ENCODE measurements at places on chromosomes 16 and 17.

GRCh38 chr17:30858556-30859250 lies 26.9 kb downstream of the ATAD5 start:
- no peak for DNase-seq

DNA sequence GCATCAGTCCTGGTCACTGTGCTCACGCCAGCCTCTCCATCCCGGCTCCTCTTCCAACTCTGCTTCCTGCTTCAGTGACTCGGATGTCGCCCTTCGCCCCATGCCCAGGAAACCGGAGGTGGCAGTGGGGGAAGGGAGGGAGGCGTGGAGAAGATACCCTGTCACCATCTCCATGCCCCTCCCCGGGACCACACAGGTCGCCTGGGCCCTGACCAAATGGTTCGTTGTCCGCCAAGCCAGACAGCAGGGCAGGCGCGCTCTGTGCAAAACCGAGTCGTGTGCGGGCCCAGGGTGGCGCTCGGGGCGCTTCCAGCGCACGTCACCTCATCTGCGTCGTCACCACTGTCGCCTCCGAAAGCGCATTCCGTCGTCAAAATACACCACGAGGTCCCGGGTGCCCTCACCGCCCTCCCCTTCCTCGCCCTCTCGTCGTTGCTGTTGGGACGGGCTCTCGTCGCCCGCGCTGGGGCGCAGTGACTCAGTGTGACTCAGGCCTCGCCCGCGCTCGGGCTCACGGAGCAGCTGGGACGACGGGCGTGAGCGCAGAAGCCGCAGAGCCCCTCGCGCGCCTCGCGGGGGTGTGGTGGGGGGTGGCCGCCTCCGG lies 39.2 kb downstream of the ZNF778 start:
- no peak for DNase-seq

- no peak for DNase-seq
Observed at GRCh38 chr17:16425202-16425601, 9.8 kb downstream of the TRPV2 start.

DNA sequence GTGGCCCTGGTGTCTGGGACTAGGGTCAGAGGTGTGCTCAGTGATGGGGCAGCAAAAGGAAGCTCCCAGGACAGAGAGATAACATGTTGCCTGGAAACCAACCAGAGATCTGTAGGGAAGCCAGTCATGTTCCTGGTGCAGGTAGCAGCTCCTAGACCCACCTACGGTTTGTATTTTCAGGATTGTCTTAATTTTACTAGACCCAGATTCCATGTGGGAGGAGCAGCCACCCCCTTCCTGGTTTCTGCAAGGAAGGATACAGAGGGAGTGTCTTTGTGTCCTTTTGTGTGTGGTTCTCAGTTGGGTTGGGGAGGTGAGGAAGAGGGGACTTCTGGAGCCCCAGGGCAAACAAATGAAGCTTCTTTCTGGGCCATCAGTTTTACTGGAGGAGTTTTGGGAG lies 53.9 kb downstream of the MGAT5B start:
- no peak for DNase-seq

- DNase-seq: no peak
Observed at GRCh38 chr17:73588891-73589290, 55.4 kb downstream of the SDK2 start.

GRCh38 chr16:49112754-49113153 lies 168.9 kb downstream of the CBLN1 start:
- no peak for DNase-seq

GRCh38 chr17:66720027-66720426 lies 114.9 kb upstream of the CACNG5 start:
- DNase-seq: no peak

DNA sequence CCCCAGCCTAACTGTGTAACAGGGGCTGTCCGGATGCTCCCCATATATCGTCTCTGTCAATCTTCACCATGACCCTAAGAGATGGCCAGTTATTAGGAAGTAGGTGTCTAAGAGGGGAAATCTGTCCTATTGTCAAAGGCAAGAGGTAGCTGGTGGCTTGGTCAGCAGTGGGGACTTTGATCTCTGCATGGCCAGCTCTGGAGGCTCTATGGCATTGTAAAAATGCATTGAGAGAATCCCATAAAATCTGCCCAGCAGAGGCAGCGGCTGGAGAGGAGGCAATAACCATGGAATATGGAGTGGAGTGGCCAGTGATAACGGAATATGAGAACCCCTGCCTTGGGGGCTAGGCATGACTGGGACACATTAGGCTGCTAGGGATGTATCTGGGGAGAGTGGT lies 88.8 kb downstream of the MRM1 start:
- no peak for DNase-seq

GRCh38 chr17:75876190-75876937 lies 2.0 kb downstream of the TRIM47 start:
- no peak for DNase-seq

DNA sequence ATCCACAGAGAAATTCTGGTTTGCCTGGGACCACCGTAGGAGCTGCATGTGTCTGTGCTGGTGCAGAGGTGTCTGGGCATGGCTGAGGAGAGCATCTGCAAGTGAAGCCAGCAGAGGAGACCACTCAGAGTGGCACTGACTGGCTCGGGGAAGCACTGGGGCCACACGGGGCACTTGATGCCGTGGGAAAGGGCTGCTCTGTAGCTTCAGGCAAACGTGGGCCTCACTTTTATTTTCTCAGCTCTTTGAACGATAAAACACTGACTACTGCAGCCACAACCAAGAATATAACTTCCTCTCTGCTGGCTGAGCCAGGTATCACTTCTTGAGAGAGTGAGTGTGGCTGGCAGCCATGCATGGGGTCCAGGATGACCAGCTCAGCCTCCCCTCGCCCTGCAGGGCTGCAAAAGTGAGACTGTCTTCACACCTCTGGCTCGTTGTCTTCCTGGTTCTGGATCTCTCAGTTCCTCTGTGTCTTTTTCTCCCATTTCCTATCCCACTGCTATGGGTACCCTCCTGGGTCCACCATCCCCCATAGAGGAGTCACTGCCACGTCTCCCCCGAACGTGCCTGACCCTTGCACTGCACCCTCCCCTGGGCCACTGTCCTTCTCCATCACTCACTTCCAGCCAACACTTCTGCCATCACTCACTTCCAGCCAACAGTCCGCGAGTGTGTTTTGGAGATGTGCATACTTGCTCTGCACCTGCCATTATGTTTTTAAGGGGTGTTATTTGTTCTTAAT lies 201.4 kb upstream of the CHMP6 start:
- DNase-seq: no peak

DNA sequence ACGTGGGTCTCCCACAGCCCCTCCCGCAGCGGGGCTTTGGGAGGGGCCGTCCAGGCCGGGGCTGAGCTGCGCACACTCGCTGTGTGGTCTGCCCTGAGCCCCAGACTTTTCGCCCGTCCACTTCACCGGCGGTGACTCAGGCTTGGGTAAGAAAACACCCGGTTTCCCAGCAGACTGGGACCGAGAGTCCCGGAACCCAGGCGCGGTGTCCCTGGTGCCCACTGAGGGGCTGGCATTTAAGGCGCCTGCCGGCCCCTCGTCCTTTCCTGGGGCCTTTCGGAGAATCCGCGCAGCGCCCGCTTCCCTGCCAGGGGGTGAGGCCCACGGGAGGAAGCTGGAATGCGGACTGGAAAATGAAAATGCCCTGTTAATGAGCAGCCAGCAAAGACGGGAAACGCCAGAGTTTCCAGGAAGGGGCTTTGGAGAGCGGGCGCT lies 100.3 kb downstream of the C16orf95 start:
- no peak for DNase-seq

DNA sequence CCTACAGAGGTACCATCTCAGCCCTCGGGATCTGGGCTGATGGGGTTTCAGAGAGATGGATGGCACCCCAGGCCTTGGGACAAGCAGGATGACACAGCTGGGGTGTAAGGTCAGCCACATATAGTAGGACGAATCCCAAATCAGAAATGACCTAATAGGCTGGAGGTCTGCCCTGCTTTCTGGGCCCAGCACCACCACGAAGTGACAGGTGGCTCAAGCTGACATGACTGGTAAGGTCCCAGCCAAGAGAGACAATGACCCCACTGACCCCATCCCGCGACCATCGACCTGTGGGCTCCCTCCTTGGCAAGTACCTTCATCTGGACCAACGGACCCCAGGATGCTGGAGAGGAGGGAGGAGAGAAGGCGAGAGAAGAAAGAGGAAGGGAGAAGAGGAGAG lies 15.6 kb downstream of the CAMKK1 start:
- DNase-seq: no peak

- DNase-seq: no peak
Observed at GRCh38 chr16:88464447-88465318, 11.6 kb downstream of the ZFPM1 start.

DNA sequence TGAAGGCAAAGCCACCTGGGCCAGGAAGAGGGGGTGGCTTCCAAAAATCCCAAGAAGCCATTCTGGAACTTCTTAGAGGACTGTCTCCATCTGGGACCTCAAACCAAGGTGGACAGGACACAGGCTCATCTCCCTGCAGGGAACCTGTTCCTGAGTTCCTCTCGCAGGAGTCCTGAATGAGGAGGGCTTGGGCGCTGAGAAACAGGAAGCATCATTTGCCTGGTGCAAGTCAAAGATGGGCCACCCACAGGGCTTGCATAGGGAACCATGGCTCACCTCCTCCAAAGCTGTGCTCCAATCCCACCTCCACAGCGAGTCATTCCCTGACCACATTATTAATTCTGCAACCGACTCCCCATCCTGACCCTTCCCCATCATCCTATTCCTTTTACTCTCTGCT lies 55.0 kb upstream of the RPL38 start:
- DNase-seq: no peak

DNA sequence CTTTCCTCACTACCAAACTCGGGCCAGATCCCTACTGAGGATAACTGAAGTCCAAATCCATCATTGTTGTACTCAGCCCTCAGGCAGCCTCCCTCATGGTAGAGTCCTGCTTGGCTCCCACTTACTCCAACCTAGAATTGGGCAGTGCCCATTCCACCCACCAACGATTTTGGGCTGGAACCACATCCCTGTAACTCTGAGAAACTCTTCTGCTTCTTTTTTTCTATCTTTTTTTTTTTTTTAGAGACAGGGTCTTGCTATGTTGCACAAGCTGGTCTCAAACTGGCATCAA lies 1.2 kb downstream of the PRR14 start:
- DNase-seq: no peak

DNA sequence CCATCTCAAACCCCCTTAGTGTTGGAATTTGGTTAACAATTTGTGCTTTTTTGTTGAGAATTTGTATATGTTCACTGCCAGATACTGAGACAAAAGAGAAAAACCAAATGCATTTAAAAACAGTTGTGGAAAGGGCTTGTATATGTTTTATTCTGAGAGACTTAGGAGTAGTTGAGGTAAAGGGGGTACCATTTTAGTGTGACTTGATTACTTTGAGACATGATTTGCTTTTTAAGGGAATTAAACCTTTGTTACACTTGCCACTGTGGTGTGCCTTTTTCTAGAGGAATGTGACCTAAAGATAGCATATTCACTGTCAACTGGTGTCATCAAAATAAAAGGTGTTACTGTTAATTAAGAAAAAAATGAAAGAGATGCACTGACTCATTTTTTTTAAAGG lies 4.5 kb downstream of the IGF2BP1 start:
- no peak for DNase-seq

- no peak for DNase-seq
Observed at GRCh38 chr16:2231016-2231931, 5.0 kb upstream of the DNASE1L2 start.

DNA sequence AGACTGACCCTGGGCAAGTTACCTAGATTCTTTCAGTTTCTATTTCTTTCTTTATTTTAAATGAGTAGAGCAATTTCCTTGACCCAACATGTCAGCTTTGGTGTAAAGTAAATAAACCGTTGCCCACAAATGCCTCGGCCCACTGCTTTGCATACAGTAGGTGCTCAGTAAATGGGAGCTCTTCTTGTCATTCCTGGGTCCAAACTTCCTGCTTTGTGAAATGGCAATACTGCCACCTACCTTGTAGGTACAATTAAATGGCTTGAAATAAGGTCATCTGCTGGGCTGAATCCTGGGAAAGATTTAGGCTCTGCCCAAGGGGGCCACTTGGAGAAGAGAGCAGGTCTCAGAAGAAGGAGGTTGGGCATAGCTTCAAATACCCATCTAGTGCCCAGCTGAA lies 253.0 kb downstream of the HS3ST3B1 start:
- DNase-seq: no peak

GRCh38 chr17:40554646-40555295 lies 10.5 kb downstream of the CCR7 start:
- no peak for DNase-seq

GRCh38 chr17:60091109-60091508 lies 12.4 kb upstream of the HEATR6 start:
- DNase-seq: no peak

DNA sequence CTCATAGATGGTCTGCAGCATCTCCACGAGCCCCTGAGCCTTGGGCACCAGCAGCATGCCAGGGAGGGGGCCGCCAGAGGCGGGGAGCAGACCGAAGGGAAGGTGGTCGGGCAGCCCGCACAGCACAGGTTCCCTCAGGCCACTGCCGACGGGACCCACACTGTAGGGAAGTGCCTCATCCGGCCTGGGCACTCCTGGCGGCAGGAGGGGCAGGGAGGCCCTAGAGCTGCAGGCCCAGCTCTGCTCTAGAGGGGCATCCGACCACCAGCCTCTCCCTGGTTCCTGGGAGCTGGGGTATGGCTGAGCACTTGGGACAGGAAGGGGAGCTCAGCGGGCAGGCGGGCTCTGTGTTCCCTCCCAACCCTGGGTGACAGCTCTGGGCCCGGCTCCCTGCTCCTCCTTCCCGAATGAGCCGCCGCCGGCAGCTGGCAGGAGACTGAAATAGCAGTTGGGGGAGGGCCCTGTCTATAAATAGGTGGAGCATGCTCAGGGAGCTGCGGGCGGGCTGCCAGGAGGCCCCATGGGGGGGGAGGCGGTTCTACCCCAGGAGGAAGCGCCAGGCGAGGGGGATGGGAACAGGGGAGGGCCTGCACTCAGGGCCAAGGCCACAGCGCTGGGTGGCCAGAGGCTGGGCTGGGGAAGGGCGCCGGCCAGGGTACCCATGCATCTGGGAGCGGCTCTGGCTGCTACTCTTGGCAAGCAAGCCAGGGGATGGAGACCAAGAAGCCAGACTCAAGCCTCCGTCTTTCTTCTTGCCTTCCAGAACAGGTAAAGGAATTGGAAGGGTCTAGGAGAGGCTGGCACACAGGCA lies 12.4 kb downstream of the HDAC5 start:
- no peak for DNase-seq

DNA sequence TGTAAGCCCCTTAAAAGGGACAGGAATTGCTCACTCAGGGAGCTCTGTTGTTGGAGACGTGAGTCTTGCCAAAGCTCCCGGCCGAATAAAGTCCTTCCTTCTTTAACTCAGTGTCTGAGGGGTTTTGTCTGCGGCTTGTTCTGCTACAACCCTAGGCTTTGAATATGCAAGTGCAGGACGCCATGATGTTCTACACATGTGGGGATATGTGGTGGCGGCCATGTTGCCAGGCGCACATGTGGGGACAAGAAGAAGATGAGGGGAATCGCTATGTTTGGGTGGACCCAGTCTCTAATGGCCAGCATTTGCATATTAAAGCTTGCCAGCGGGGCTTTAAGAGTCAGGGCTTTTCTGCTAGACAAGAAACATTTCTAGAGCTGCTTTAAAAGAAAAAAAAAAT lies 96.8 kb upstream of the CA10 start:
- DNase-seq: no peak

Measured in Panc1 (cell line).